ENCODE measurements at places on chromosomes 12 and 14.
A peak's percentile ranks its signal among the peaks of the same experiment; 100 is the strongest.

GRCh38 chr14:72553161-72553560 is 340.7 kb downstream of the DPF3 start:
- no peak for DNase-seq

DNA sequence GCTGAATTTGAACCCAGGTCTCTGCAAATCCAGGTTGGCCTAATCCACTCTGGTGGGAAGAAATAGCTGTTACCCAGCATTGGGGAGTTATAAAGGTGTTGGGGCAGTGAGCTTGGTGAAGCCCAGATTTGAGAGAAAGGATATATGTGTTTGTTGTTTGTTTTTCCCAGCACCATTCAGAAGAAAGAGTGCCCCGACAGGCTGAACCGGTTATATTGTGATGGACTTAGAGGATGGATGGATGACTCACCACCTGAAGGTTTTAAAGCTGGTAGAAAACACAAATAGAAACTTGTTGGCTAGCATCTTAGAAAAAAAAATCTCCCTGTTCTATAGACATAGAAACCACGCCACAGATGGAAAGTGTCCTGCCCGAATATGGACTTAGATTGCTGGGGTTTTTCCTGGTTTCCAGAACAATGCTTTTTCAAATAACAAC is 404.6 kb downstream of the MED13L start:
- no peak for DNase-seq

DNA sequence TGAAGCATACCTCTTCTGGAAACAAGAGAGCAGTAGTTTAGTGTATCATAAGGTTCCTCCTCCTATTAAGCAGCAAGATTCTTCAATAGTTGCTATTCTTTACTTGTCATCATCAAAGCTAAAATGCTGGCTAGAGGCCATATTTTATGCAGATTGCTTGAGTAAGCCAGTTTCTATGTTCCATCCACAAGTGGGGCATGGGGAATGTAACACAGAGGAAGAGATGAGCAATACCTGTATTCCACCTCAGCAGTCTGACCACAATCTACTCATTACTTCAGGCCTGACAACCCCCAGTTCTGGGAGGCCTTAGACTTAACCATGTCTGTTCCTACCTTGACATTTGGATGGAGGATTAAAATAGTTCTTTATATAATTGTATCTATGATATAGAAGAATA is 423.6 kb downstream of the BTG1 start:
- no peak for DNase-seq

DNA sequence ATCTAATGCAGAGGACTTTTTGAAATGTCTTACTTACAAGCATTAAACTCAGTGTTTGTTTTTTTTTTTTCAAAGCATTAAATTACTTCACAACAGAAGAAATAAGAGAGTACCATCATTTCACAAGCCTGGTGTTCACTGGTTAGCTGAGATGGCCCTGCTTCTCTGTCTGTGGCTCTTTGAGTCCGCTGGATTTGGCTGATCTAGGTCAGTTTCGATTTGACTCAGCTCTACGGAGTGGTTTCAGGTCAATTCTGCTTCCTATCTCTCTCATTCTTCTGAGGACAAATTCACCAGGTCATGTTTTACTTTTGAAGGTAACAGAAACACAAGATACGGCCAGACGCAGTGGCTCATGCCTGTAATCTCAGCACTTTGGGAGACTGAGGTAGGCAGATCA is 1066.1 kb downstream of the FLRT2 start:
- no peak for DNase-seq

- no peak for DNase-seq
These were observed 37.8 kb upstream of the OR4E1 start for GRCh38 chr14:21711360-21711961.

GRCh38 chr14:61433169-61433568 is 111.8 kb downstream of the PRKCH start:
- DNase-seq = no peak

GRCh38 chr12:40300490-40300889 is 75.7 kb downstream of the LRRK2 start:
- no peak for DNase-seq

GRCh38 chr12:23350808-23351207 is 598.7 kb downstream of the SOX5 start:
- DNase-seq = no peak

DNA sequence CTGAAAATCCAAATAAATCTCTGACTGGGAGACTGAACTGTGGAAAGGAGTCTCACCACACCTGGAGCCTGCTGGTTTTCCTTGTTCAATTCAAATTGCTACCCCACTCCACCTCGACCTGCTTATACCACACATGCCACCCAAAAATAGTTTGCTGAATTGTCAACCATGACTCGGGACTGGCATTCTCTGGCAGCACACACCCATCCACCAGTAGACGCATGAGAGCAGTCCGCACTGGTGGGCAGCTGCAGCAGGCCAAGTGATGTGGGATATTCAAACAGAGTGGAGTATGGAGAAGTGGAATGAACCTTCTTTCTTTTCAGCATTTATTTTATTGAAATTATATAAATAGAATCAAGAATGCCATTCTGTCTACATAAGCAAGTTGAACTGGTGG is 38.7 kb upstream of the SYCP3 start:
- DNase-seq = no peak

GRCh38 chr12:72111706-72112105 is 160.5 kb upstream of the TRHDE start:
- DNase-seq = no peak

DNA sequence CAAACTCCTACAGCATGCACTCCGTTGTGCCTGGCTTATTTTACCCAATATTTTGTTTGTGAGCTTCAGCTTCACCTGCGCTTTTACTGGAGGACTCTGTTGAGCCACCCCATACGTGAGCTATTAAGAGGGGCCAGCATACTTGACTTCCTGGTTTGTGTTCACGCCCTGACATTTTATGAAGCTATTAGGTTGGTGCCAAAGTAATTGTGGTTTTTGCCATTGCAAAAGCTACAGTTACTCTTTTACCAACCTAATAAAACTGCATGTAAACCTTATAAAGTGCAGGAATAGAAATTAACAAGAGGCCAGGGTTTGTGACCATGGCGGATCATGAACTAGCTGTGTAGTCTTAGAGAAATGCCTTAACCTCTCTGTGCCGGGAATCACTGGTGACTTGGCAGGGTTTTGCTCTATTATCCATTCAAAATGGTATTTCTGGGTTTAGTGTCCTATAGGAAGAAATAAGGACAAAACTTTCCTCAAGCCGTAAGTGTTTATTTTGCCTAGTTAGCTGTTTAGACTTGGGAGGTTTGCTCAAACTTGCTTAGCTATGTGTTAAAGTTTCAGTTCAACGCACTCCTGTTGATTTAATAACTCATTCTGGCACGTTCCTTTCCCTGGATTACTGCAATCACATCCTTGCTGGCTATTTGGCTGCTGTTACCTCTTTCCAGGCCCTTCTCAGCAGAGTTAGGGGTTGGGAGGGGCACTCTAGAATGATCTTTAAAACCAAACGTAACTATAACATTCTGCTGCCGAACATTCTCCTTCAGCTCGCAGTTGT is 1027.6 kb downstream of the BCL11B start:
- no peak for DNase-seq

DNA sequence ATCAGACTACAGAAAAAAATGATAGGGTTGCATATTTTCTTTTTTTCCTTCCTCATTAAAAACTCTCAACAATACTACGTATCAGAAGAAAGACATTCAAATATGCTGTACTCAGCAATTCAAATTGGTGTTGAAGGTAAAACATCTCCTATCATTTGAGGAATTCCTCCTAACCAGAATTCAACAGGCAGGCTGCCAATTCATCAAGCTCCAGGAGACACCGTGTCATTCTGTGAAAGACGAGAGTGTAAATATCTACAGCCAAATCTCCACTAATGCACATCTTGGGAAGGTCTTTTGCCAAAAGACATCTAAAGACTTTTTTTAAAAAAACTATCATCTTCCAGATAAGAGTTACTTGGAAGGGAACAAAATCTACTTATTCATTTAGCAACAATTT is 26.6 kb downstream of the NT5DC3 start:
- no peak for DNase-seq

- DNase-seq = no peak
These were observed 4.5 kb downstream of the CD69 start for GRCh38 chr12:9756170-9756569.

- no peak for DNase-seq
These were observed 267.7 kb downstream of the RASSF9 start for GRCh38 chr12:85568395-85569103.

GRCh38 chr14:38799671-38800070 is 303.4 kb downstream of the SEC23A start:
- DNase-seq = no peak

- DNase-seq = no peak
These were observed 1.4 kb downstream of the FOXA1 start for GRCh38 chr14:37593511-37594237.

- DNase-seq = no peak
These were observed 1108.5 kb downstream of the GALC start for GRCh38 chr14:86884498-86884897.

DNA sequence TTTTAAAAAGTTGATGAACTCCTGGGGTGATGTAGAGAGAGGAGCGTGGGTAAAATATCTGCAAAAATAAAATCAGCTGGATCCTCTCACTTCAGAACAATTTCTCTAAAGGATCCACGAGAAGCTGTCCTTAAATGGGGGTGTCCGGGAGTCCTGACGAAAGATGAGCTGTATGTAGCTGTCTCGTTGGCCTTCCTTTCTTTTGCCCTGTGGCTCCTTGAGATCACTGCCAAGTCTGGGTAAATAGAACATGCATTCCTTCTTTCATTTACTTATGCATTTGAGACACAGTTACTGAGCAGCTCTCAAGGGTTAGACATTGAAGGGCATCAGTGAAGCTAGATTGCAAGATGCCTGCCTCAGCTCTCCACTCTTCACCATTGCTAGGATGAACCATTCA is 35.2 kb upstream of the TXNRD1 start:
- no peak for DNase-seq

DNA sequence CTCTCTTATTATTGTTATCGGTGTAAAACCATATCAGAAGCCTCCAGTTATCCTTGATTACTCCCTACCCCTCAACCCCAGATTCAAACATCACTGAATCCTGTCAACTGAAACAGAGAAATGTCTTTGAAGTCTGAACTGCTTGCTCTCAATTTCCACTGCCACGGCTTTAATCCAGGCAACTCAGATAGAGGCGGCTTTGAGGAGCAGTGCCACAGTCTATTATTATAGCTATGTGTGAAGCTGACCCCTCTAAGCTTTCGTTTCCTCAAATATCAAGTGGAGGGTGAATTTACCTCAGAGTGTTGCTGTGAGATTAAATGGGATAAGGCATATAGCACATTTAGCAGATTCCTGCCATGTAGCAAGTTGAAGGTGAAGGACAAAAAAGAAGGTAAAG is 49.0 kb upstream of the PDE3A start:
- no peak for DNase-seq

DNA sequence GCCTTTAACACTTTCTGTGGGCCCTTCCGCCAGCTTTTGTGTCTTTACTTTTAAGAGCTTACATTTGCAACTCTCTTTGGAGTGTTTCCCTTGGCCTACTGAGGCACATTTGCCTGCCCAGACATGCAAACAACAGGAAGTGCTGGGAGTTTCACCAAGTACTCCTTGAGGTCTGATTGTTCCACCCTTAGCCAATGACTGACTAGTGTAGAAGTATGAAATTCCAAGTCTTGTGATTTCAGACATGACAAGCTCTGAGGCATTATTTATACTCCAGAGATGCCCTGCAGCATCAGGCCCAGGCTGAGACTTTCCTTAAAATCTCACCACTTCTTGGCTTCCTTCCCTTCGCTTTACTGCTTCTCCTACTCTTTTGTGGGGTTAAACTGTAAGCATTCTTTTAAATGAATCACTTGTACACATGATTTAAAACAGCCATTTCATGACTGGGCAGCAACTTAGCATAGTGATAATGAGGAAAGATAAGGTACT is 174.1 kb downstream of the SLC6A15 start:
- DNase-seq = no peak

DNA sequence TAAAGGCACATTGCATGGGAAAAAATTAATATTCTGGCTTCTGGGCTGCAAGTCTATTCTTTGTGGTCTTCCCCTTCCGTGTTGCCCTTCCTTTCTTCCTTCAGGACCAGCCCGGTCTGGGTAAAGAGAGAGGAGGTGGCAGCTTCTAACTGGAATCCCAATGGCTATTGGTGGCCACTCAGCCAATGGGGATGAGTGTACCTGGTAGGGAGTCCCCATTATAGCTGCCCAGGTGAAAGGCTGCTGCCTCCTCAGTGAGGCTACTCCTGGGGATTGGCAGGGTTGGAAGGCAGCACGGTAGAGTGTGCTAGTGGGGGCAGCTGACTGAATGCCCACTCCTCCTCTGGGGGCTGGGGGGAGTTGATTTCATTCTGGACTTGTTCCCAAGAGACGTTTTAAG is 112.6 kb downstream of the RBM19 start:
- no peak for DNase-seq

DNA sequence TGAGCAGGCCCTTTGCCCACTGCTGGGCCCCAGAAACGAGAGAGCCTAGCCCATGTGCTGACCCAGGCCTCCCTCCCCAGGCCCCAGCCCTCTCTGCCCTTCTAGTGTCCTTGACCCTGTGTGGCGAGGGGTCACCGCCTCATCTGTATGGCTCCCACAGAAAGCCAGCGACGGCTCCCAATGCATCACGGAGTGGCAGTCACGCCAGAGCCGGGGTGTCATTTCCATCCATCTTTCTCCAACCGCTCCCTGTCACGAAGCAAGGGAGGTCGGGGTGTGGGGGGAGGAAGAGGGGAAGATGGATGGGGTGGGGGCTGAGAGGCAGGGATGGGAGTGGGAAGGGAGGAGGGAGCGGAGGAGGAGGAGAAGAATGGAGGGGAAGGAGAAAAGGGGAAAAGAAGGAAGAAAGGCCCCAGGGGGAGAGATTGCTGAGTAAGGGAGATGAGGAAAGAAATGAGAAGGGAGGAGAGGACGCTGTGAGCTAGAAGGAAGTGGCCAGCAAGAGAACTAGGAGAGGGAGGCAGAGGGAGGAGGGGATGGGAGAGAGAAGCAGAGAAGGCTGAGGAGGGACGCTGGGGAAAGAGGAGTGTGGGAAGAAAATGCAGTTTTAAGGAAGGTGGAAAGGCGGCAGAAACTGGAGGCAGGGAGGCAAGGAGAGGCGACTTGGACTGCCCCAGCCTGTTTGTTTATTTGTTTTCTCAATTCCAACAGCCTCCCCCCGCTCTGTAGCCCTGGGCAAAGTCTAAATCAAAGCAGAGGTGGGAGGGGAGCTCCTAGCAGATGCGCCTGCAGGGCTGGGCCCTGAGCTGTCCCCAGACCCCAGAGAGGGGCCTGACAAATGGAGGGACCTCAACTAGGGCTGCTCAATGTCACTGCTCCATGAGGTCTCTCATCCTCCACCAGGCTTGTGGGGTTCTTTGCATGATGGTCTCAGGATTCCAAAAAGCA is 75.5 kb upstream of the LHX5 start:
- no peak for DNase-seq

- no peak for DNase-seq
These were observed 1259.2 kb downstream of the FSCB start for GRCh38 chr14:43247877-43248276.

GRCh38 chr14:90903101-90903500 is 86.9 kb upstream of the TTC7B start:
- DNase-seq = peak; percentile 7

DNA sequence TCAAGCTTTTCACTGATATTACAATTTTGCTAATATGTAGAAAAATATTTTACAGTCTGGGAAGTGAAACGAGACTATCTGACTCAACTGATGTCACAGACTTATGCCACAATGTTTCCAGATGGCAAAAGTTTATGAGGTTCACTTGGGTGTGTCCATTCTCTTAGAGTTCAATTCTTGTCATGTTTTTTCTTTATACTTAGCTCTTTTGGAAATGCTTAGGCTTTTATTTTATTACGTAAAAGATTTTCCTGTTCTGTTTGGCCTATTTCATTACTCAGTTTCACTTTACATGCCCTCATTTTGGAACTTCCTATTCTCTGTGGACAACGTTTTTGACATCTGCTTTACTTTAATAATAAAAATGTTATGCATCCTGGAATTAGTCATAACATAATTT is 2.1 kb upstream of the PDZRN4 start:
- DNase-seq = no peak

All from T-helper 22 cell (primary cell).